ENCODE measurements at places on chromosomes 13 and 19. TPM values are rescaled to one million over a fixed set of nuclear protein-coding genes. Genes with fewer than 3 reads are reported as not detected.

- DNase-seq = no peak
Measured at GRCh38 chr19:14843169-14843568, 5.6 kb downstream of the OR7A10 start.

SIGLEC12 gene
- polyA plus RNA-seq = 0.05 TPM

DNA sequence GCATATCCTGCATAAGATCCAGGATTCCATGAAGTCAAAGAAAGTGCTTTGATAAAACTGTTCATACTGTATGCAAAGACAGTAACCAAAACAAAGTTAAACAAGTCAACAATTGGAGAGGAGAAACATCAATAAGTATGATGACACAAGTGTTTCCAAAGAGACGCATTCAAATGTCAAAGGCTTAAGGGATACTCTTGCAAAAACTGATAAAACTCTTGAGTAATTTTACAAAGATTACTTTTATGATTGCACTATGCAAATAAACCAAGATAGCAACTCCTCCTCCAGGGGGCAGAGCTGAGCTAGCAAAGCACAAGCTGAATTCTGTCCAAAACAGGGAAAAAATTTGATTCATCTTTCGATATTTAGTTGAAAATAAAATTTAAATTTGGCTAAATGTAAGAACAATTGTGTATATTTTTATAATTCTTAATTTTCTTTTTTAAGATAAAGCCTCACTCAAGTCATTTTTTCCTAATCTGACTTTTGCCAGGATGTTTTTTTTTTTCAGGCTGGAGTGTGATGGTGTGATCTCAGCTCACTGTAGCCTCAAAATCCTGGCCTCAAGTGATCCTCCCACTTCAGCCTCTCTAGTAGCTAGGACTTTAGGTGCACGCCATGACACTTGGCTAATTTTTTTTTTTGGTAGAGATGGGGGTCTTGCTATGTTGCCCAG, 84.0 kb downstream of the MZT1 start:
- peak; percentile 75 for DNase-seq

GRCh38 chr13:109227344-109227940, 558.9 kb downstream of the IRS2 start:
- no peak for DNase-seq

DNA sequence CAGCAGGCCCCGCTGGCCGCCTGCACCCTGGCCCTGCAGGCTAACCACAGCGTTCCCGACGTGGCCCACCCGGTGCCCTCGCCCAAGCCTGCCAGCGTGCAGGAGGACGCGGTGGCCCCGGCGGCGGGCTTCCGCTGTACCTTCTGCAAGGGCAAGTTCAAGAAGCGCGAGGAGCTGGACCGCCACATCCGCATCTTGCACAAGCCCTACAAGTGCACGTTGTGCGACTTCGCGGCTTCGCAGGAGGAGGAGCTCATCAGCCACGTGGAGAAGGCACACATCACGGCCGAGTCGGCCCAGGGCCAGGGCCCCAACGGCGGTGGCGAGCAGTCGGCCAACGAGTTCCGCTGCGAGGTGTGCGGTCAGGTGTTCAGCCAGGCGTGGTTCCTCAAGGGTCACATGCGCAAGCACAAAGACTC, 72.1 kb downstream of the ZNF536 start:
- DNase-seq = no peak

- no peak for DNase-seq
Measured at GRCh38 chr13:100630555-100630954, 42.0 kb upstream of the GGACT start.

DNA sequence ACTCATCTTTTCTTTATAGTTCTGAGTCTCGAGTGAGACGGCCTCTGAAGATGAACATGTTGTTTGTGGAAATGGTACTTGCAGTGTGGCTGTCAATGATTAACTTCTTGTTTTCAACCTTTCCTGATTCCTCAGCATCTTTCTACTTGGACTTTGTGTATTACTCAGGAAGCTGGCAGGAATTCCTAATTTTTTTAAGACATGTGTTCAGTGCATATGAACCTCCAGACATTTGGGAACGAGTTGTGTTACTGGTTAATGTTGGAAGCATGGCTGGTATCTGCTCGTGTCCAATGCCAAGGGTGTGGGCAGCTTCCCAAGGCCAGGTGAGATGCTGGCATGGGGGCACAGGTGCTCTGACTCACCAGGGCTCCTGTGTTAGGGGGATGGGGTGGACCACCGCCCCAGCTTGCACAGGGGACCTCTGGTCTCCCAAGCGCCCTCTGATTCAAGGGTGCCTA, 61.1 kb upstream of the MCF2L start:
- DNase-seq = no peak

- no peak for DNase-seq
Measured at GRCh38 chr13:73991384-73991783, 142.8 kb downstream of the KLF12 start.

- DNase-seq = peak; percentile 34
Measured at GRCh38 chr13:95642028-95642621, 2.4 kb downstream of the DZIP1 start.

- DNase-seq = no peak
Measured at GRCh38 chr13:93060144-93060543, 166.5 kb upstream of the GPC6 start.

DNA sequence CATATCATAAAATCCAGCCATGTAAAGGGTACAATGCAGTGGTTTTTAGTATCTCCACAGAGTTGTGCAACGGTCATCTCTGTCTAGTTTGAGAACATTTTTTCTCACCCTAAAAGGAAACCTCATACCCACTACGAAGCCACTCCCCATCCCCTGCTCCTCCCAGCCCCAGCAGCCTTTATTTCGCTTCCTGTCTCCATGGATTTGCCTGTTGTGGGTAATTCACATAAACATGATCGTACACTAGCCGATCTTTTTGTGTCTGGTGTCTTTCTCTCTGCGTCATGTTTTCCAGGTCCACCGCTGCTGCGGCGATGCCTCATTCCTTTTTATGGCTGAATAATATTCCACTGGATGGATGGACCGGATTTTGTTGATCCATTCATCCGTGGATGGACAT, 28.6 kb downstream of the BICRA start:
- DNase-seq = no peak

- DNase-seq = no peak
Measured at GRCh38 chr13:75405976-75406703, 75.8 kb downstream of the TBC1D4 start.

- no peak for DNase-seq
Measured at GRCh38 chr13:36072152-36072935, 58.8 kb downstream of the DCLK1 start.

- peak; percentile 73 for DNase-seq
Measured at GRCh38 chr19:4391701-4392483, 8.5 kb downstream of the SH3GL1 start.

DNA sequence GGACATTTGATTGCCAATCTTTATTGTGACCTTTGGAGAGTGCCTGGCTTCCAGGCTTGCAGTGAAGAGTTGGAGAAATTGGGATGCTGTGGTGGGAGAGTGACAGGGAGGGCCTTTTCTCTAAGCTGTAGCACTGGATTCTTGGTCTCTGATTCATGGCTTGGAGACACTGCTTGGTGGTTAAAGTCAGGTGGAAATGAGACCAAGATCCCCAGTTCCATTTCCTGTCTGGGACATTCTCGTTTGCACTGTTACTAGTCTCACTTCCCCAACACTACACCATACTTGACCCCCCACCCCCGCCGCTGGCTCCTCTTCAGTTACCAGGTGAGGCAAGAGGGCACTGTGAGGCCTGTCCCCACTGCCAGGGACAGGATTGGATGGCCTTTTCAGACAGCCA, 2.9 kb downstream of the SUPT5H start:
- DNase-seq = peak; percentile 20

Measured in right cardiac atrium (tissue), 5 donors.